ENCODE measurements at places on chromosomes 3 and 15. TPM values are rescaled to one million over a fixed set of nuclear protein-coding genes. Genes with fewer than 3 reads are reported as not detected.

GRCh38 chr3:122366379-122366749 is 16.7 kb downstream of the MIX23 start:
- H3K4me1 ChIP-seq = no peaks in the 10 kb centered on the region
- no peaks in the 10 kb centered on the region for H3K27me3 ChIP-seq
- no peak overlapping the region for H3K27ac ChIP-seq
- H3K36me3 ChIP-seq = peaks cover 75% of the 10 kb centered on the region
- no peak overlapping the region for H3K4me3 ChIP-seq

The SLC26A6 gene
- 52.7 TPM for total RNA-seq

GRCh38 chr3:158808697-158809096 is 6.8 kb downstream of the MFSD1 start:
- no peak overlapping the region for H3K4me3 ChIP-seq
- H3K36me3 ChIP-seq = peaks cover 69% of the 10 kb centered on the region
- H3K27me3 ChIP-seq = no peaks in the 10 kb centered on the region
- peaks cover 20% of the 10 kb centered on the region for H3K4me1 ChIP-seq
- no peak for DNase-seq

The DLL4 gene
- total RNA-seq = not detected

The CADM2 gene
- total RNA-seq = not detected

- no peak for DNase-seq
- H3K4me3 ChIP-seq = no peak overlapping the region
- no peaks in the 10 kb centered on the region for H3K36me3 ChIP-seq
- H3K4me1 ChIP-seq = no peaks in the 10 kb centered on the region
Observed at GRCh38 chr3:134311265-134311664, 60.6 kb upstream of the RYK start.

All from Karpas-422 (cell line).